ENCODE measurements at places on chromosomes 2 and 18.

DNA sequence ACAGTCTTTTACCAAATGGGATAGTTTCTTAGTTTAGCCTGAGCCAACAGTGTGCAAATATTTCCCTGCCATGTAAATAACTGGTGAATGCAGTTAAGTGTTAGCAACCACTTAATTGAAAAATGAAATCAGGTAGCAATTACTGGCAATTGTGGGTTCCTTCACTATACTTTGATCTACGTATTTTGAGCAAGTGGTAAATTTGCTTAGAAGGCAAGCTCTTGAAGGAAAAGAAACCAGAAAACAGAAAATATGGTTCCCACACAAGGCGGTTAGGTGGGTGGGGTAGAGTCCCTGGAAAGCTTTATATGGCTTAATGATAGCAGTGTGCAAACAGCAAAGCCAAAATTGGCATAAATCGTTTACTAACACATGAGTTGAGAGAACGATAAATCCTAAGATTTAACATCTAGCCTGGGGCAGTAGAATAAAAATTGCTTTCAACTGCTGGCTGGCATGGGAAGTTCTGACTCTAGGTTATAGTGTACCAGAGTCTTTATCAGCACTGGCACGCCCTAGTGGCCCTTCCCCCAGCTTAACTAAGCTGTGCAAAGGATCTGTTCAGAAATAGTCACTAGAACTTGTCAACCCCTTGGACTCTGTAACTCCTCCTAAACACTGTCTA lies 17.0 kb downstream of the SLC9A2 start:
- no peak for DNase-seq

DNA sequence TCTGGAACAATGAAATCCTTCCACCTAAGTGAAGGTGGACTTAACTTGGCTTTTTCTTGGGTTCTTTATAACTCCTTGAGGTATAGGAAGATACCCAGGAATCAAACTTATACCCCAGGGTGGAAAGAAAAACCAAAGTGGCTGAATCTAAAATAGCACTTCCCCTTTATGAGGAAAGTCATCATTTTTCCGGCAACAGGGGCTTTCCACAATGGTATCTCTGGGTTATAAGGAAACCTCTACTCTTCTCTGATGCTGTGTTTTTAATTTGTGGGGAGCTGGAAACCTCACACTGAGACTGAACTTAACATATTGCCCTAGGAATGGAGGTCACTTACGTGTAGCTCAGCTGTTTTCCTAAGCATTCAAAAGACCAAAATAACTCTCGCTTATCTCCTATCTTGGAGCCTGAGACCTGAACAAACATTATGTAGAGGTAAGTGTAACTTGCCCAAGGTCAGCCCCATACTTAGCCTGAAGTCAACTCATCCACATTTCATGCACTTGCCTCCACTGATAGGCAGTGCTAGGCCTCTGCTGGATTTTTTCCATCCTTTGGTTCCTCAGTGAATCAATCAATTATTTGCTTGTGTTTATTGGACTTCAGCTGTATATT lies 117.9 kb downstream of the SETBP1 start:
- no peak for DNase-seq

GRCh38 chr2:179106676-179107428 lies 56.9 kb upstream of the CCDC141 start:
- no peak for DNase-seq

DNA sequence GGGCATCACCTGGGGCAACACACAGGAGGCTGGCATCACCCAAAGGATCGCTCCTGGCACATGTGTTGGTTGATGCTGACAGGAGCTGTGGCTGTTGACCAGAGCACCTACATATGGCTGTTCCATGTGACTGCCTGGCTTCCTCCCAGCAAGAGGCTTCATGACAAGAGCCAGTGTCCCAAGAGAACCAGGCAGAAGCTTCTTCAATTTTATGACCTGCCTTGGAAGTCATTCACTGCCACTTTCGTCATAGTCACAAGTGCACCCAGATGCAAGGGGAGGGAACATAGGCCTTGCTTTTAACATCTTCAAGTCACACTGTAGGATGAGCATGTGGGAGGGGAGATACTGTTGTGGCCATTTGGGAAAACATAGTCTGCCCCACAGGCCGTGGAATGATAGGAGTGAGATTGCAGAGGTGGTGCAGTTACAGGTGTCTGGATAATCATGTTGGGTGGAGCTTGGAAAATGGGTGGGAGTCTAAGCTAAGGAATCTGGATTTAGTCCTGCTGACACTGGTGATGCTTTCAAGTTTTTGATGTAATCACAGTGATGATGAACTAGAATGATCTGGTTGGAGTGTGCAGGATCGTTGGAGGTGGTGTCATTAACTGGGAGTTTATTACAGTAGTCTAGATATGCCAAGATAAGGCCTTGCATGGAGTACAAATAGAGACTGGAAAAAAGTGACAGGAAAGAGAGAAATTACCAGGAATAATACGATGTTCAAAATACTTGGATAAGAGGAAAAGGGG lies 107.0 kb downstream of the RAPGEF4 start:
- DNase-seq, result no peak

GRCh38 chr18:6336239-6336638 lies 78.5 kb downstream of the L3MBTL4 start:
- DNase-seq, result no peak

DNA sequence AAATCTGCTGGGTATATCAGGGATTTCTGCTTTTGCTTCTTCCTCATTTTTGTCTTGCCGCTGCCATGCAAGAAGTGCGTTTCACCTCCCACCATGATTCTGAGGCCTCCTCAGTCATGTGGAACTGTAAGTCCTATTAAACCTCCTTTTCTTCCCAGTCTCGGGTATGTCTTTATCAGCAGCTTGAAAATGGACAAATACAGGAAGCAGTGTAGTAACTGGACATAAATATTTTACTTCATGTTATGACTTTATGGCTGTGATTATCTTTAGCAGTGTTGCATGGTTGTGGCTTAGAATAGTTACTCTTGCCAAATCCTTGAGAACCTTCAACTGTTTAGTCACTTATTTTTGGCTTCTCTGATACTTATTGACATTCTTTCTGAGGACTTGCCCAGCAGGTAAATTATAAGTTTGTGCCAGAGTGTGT lies 66.2 kb upstream of the DLX2 start:
- DNase-seq, result no peak

GRCh38 chr18:37289423-37289822 lies 276.2 kb downstream of the CELF4 start:
- no peak for DNase-seq

DNA sequence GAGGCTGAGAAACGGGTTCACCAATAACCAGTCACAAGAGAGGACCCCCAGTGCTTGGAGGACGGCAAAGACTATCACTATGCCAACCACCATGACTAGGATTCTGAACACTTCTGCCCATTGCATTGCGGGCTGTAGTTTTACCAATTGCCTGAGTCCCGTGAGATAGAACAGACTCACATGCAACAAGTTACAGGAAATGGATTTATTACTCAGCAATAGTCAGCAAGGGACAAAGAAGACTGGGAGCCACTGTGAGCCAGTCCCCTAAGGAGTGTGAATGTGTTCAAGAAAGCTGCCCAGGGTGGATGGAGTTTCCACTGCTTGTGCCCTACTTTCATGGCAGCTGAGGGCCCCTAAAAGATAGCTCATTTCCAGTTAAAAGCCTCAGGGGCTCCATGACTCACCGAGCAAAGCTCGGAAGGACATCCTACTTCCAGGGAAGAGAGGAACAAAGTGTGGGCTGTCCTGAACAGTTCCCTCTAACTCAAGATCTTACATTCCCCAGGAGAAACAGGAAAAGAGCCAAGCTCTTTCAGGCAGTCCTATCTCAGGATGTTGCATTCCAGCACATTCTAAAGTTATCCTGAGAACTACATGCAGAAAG lies 54.4 kb downstream of the SLC4A3 start:
- DNase-seq, result no peak

GRCh38 chr2:111071600-111072171 lies 49.0 kb upstream of the BCL2L11 start:
- no peak for DNase-seq

DNA sequence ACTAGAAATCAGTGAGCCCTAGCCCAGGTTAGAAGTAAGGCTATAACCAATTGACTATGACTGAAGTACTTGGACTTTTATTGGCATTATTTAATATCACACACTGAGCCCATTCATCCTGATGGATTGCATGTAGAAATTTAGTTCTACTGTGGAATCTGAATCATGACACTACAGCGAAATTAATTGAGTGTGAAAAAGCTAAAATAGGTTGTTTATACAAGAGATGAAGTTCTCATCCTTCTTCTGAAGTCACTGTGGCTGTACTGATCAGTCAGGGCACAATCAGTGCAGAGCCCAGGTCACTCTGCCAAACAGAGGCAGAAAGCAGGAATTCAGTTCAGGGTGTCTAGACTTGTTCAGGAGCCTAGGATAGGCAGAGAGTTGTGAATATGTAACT lies 158.9 kb downstream of the BABAM2 start:
- no peak for DNase-seq

- no peak for DNase-seq
Measured at GRCh38 chr2:168416555-168416954, 39.5 kb upstream of the CERS6 start.

DNA sequence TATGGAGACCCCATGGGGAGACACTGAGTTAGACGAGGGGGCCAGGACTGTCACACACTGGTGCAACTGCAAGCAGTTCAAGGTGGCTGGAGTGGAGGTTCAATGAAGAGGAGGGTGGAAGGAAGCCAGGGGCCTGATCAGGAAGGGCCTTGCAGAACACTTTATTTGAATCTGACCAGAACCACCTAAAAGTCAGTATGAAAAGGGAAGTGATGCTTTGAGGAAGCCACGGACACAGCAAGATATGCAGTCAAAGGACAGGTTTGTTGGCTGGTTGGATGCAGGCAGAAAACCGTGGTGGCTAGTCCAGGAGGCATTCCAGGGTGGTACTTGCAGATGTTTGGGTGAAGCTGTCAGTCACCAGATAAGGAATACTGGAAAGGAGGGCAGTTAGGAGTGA lies 3.5 kb upstream of the FAM124B start:
- DNase-seq, result no peak

- no peak for DNase-seq
Measured at GRCh38 chr18:57077786-57078552, 68.9 kb upstream of the BOD1L2 start.

- peak; percentile 53 for DNase-seq
Measured at GRCh38 chr2:240437861-240438809, 2.7 kb downstream of the GPC1 start.

DNA sequence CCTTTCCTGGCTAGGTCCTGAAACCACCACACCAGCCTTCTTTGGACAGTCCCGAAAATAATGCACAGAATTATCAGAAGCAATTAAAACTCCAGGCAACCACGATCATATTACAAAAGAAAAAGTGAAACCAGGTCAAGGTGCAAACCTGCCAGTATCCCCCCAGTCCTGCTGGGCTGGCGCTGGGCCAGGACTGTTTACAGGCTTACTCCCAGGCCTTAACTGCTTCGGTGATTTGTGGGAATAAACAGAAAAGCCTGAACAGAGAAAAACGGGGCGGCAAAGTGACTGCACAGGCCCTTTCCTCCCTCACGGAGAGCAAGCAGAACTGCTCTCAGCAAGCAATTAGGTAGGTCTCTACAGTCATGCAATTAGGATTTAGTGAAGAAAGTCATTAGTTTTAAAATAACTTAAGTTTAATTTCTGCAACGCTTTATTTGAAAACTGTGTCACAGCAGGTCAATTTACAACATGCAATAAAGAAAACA lies 1.3 kb downstream of the HDAC4 start:
- peak; percentile 20 for DNase-seq

DNA sequence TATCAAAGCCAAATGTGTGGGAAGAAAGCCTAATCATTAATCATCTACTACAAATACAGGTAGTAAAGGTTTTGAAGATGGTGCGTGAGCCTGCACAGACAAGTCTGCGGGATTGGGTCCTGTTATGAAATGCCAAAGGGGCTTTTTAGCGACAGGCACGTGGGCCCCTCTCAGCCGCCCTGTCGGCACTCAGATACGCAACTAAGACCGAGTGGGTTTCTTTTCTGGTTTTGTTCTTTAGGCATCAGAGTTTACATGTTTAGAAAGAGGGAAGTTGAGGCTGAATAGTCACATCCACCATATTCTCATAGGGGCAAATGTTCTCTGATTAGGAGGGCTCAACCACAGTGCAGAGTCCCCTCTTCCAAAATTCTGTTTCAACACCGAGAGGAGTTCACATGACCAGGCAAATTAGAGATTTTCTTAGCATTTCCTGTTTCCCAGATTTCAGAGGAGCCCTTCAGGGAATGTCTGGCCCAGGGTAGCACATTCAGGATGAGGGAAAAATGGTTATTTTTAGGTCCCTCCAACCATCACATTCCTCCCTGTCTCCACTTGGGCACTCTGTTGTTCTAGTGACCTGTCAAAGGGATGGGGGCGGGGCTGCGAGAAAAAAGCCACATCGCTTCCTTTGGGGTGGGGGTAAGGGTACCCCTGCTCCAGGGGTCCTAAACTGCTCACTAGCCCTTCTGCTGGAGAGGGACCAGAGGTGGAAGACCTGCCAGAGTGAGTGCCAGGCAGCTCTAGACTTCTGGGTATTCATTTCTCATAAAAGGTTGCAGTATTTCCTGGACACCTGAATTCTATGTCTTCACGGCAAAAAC lies 159.2 kb downstream of the BCL2 start:
- DNase-seq, result peak; percentile 31

DNA sequence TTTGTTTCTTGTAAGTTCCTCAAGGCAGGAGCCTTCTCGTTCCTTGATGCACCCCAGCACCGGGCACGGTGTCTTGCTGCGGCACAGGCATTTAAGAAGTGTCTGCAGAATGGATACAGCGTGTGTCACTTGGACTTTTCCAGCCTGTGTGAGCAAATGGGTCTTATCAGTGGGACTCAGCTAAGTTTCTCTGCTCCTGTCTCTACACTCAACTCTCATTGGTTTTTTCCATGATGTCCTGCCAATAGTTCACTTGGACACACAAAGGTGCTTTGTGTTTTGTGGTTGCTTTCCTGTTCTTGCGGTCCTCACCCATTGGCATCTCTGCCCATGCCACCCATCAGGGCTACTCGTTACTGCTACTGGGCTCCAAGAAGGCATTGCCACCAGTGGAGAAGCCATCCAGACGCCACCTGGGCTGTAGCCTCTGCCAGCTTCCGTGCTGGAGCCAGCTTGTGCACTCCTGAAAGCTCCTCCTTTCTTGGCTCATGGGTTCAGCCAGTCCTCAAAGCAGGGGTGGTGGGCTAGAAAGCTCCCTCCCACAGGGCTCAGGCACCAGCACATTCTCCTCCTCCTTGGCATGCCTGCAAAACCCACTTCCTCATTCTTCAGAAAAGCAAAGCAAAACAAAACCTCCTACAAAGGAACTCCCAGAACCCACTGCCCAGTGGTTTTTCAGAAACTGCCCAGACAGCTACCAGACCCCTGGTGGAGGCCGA lies 41.4 kb downstream of the IL1R2 start:
- no peak for DNase-seq

GRCh38 chr2:10520154-10520553 lies 72.0 kb upstream of the ODC1 start:
- no peak for DNase-seq

Data from effector CD4-positive, alpha-beta T cell (primary cell).